D721Med (cell line): ENCODE measurements at places on chromosomes 6 and 20.

DNA sequence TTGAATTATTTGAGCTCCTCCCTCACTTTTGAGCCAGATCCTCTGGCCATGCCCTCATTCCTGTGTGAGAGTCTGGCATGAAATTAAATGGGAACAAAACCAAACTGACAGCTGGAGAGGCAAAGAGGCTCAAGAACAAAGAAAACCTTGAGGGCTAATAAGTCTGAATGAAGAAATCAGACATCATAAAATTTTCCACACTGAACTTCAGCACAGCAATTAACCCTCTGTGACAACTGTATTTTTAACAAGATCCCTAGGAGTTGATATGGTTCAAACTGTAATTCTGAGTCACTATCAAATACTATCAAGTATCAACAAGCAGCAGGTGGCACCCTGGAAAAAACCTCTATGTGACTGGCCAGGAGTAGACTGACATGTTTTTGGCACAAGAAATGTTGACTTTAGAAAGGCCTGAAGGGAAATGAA is 109.4 kb upstream of the EMILIN3 start:
- no peak for DNase-seq

GRCh38 chr20:62368976-62369814 is 2.1 kb upstream of the LAMA5 start:
- no peak for DNase-seq

DNA sequence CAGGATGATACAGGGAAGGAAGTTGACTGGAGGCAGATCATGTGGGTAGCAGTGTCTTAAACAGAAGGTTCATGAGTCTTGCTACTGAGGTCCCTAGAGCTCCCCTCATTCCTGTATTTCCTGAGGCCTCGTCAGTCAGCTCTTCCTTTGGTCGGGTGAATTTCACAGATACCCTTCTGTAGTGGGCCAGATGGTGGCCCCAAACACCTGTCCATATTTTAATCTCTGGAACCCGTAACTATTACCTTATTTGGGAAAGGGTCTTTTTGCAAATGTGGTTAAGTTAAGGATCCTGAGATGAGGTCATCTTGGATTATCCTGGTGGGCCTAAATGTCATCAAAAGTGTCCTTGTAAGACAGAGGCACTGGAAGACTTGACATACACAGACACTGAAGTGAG is 9.6 kb downstream of the KCNS1 start:
- no peak for DNase-seq

DNA sequence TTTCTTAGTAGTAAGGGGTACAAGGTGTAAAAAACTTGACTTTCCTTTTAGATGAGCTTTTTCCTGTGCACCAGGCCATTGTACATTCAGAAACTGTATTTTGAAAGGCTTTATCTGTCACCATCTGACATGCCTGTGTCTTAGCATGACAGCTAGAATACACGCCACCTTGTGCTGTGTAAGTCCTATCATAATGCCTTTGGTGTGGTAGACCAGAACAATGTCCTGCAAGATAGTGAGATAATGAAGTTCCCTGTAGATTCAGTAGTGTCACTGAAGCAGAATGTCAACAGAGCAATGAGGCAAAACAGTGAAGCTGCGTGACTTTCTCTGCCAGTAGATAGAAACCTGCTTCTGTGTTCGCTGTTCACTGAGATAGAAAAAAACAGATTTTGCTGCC is 105.8 kb downstream of the JAG1 start:
- no peak for DNase-seq

DNA sequence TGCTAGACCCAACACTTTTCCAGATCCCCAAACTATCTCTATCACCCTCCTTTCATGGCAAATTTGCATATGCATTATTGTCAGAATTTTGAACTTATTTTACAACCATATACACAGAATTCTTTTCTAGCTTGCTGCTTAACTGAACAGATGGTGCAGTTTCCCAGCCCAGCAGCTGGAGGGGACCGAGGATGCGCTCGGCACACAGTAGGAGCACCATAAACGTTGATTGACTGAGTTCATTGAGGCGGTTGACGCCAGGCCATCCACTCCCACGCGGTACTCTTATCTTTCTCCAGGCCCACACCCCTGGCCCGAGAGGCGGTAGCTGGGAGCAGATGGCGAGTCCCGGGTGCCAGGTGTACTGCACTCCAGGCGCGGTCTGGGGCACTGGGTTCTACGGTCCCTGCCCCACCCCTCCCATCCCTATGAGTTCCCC is 6.8 kb upstream of the SOX4 start:
- no peak for DNase-seq

GRCh38 chr20:64049060-64049877 is at the start of gene SOX18:
Gene SOX18 (minus strand): TSS chr20:64049639. CDS start chr20:64049516, 123 bp downstream.
- no peak for DNase-seq
